ENCODE measurements at places on chromosomes 11 and 22.

DNA sequence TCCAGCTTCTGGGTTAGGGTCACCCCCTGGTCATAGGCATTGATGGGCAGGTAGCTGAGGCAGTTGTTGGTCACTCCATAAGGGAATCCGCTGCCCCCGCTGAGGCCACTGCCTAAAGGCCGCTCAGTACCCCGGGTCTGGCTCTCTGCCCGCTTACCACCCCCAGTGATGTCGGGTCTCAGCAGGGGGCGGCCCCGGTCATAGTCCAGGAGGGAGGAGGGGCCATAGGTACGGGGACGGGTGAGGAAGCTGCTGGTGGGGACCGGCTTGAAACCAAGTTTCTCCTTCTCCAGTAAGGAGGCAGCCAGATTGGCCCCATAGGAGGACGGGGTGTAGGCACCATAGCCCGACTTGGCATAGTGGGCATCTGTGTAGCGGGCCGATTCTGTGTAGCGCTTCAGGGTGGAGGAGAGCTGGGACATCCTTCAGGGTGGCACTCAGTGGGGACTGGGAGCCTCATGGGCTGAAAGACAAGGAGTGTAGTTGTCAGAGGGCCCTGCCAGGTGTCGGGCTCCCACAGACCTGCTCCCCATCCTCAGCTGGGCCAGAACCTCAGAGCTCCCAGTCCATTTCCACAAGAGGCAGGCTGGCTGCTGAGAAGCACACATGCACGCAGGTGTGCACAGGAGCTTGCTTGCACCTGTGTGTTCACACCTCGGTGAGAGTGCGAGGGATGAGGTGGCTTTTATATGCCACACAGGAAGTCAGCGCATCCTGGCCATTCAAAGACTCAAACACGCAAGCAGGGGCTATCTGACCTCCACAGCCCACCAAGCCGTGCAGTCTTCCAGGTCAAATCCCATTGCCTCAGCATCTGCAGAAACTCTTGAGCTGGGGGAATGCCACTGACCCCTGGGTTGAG lies 8.2 kb downstream of the USP2 start:
- no peak for DNase-seq

DNA sequence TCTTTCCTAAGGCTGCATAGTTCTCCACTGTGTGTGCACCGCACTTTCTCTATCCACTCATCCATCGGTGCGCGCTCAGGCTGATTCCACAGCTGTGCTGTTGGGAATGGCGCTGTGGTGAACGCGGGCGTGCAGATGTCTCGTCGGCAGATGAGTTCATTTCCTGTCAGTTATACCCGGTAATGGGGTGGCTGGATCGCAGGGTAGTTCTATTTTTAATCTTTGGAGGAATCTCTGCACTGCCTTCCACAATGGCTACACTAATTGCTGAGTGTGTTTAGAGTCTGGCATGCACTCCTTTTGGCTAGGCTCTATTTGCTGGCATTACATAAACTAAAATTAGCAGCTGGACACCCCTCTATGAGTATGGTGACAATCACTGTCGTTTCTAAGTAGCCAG lies 27.9 kb upstream of the KRTAP5-7 start:
- DNase-seq: no peak

- no peak for DNase-seq
Measured at GRCh38 chr22:21760640-21761039, 25.0 kb upstream of the YPEL1 start.

DNA sequence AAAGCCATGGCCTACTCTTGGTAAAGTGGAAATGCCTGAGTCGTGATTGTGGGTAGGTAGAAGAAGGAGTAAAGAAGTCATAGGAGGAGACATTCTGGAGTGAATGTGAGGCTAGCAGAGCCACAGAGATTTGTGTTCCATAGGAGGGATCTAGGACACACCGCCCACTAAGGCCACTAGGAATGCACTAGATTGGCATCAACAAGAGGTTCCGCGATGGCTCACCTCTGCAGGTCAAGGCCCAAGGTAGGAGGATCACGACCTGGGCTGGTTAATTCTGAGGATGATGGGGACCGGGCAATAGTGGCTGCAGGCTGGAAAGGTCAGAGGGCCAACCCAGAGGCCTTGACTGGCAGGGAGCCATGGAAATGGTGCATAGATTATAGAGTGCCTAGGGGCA lies 48.8 kb upstream of the OPCML start:
- DNase-seq: no peak

DNA sequence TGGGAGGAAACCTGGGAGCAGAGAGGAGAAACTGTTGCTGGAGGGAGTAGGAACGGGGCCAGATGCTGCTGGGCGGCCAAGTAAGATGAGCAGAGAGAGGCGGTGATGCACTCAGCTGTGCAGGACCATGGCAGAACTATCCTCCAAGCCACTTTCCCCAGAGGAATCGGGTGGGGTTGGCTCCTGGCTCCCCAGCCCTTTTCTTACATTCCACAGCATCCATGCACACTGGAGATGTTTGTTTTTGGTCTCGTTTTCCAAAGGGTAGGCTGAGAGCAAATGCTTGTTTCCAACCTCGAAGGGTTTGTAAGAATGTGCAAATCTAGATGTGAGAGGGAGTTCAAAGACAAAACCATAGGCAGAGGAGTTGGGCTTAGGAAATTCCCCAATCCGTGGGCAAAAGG lies 73.2 kb downstream of the DBX1 start:
- DNase-seq: no peak

GRCh38 chr11:19674836-19675235 lies 37.8 kb upstream of the NAV2 start:
- no peak for DNase-seq

DNA sequence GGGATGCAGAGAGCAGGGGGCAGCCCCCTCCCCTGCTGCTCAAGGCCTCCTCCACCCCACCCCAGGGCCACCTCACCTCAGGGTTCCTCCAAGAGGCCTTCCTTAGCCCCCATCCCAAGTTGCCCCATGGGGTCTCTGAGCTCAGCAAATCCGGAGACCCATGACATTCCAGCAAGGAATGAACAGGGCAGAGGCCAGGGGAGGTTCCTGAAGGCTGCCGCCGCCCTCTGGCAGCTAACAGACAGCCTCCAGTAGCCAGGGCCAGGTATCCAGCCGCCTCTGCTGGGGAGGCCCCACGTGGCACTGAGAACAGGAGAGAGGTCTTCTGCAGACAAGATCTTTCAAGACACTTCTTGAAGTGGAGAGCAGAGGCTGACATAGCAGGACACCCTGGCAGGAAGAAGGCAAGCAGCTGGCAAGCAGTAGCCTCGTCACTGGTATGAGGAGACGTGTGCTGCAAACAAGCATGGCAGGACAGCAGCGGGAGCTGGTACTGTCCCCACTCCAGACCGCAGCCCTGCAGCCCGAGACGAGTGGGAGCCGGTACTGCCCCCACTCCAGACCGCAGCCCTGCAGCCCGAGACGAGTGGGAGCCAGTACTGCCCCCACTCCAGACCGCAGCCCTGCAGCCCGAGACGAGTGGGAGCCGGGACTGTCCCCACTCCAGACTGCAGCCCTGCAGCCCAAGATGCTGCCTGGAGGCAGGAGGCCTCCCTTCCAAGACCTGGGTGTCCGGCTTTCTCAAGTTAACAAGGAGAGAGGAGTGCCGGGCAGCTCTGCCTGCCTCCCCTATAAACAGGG lies 190.6 kb downstream of the IGLL1 start:
- DNase-seq: no peak

- no peak for DNase-seq
Measured at GRCh38 chr22:18065256-18065655, 12.5 kb upstream of the PEX26 start.

DNA sequence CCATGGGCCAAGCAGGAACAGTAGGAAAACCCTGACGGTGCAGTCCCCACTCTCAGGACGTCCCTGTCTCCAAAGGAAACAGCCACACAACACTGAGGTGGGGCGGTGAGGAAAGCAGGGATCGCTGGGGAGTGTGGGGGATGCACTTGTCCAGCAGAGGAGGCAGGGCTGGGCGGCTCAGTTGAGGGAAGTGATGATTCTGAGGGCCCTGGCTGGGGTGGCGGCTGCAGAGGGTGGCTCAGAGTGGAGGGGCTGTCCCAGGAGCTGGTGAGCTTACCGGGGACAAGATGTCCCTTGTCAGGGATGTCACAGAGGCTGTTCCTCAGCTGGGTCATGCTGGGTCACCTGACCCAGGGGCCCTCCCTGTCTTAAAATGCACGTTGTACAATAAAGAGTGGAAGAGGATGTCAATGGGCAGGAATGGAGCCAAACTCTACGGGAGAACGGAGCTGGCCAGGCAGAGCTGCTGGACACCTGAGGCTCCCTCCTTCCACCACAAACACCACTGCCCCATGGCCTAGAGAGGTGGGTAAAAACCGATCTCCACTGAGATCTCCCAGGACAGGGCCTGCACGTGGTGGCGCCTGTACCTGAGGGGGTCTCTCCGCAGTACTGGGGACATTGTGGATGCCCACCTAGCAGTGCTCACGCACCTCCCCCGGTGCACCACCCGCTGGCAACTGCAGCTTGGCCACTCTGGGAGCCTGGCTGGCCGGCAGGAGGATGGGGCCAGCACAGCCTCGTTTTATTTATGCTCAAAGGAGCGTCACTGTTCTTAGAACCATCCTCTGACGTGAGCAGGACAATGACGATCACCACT lies 9.7 kb upstream of the EFCAB6 start:
- no peak for DNase-seq

DNA sequence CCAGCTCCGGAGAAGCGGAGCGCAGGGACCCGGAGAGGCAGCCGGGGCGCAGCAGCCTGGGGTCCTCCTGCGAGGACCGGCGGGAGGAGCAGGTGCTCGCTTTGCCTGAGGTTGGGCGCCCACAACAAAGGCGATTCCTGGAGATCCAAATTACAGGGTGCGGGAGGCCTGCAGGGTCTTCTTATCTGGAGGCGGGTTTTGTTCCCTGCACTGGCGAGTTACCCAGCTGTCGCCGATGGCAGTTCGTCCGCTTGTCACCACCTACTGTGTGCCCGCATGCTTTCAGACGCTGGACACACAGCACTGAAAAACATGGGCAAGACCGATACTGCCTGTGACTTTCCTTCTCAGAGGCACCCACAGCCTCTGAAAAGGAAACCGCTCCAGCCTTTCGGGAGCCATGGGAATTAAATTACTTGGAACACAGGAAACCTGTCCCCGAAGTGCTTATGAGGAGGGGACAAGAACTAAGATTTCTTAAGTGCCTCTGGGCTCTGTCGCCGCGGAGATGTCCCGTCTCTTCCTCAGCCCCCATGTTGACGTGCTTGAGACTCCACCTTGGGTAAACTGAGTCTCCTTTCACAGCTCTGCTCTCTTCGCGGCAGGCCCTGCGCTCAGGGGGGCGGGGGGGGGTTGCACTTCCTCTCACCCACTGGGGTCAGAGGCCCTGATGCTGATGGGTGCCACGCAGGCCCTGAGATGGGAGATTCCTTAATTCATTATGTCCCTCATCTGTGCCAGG lies 1.3 kb upstream of the ZFTA start:
- DNase-seq: no peak

DNA sequence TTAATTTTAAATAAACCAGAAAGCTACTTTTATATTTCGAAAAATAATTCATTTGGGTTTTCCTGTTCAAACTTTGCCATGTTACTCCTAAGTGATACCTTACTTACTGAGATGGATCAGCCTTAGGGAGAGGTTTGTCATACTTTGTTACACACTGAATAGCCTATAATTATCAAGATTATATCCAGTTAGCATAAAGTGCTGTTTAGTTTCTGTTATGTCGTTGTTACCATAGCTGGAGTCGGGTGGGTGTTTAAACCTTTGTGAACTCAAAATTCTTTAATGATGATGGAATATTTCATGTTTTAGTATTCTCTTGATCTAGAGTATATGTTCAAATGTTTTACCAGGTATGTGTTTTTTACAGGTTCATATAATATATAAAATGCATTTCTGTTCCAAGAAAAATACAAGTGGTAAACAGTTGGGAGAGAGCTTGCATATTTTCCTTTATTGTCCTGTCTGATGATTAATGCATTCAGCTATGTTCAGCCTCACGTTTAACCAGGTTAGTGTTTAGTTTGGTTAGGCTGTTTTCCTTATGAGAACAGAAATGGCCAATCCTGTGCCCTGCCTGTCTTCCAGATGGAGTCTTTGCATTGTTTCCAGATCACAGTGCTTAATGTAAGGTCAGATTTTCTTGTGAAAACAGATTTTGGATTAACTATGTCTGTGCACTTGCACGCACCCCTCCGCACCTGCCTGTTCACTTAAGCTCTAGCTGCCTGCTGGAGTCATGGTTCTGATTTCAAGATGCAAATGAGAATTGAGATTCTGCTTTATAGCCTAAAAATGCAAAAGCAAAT lies 105.6 kb downstream of the ATXN10 start:
- no peak for DNase-seq

GRCh38 chr11:107996006-107996776 lies 12.5 kb upstream of the CUL5 start:
- DNase-seq: no peak

DNA sequence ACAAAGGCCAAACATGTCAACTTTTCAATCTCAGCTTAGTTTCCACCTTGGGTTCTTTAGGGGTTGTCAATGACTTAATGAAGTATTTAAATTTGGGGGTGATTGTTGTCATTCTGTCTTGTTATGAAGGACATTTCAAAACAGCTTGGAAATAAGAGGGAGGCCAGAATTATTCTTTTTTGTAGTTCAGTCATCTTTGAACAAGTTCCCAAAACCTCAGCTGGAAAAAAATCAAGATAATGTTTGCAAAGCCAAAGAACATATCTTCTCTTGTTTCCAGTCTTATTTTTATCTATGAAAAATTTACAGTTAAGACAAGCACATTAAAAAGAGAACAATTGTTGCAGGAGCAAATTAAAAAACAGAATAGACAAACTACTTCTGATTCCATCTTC lies 612.8 kb downstream of the INSC start:
- DNase-seq: no peak

Measured in hematopoietic multipotent progenitor cell treated with erythropoietin and hydrocortisone succinate and interleukin-3 and kit ligand, for 17 days (in vitro differentiated cells).